ENCODE measurements at places on chromosomes 4 and X.

- DNase-seq, result no peak
Observed at GRCh38 chrX:53456254-53456653, 22.1 kb upstream of the HSD17B10 start.

GRCh38 chrX:95949588-95949987 is 735.1 kb upstream of the DIAPH2 start:
- DNase-seq, result no peak

GRCh38 chr4:2800691-2801596 is 8.1 kb downstream of the SH3BP2 start:
- DNase-seq, result no peak

- no peak for DNase-seq
Observed at GRCh38 chr4:77043507-77044136, 32.2 kb downstream of the CCNI start.

DNA sequence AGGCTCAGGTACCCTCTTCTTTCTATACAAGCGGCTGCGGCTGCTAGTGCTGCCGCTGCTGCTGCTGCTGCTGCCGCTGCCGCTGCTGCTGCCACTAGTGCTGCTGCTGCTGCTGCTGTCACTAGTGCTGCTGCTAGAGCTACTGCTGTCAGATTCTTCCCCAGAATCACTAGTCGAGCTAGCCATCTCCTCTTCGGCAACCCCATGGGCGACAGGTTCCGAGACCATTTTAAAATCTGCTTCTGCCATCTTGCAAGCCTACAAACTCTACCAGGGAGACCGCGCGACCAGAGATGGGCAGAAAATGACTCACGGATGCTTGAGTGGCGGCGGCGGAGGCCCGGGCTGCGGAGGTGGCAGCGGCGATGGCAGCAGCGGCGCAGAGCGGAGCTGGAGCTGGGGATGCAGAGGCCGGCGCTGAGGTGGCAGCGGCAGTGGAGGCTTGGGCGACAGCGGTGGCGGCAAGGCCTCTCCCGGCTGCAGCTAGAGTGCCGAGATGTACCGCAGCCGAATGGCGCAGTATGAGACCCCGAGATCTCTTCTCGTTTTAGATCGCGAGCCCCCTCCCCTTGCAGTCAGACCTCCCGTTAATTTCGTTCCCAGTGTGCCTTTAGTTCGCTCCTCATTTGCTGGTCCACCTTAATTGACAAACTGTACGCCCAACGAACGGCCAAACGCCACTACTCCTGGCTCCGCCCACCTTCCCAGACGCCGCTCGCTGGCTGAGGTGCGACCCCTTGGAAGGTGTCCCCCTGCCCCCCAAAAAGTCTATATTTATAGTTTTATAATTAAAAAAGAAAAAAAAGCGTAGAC is at the start of gene NAP1L3:
TSS of gene NAP1L3 (minus strand) at position 523 of the 813 bp plus-strand sequence. CDS start at position 249, 274 bp downstream.
- peak; percentile 24 for DNase-seq

DNA sequence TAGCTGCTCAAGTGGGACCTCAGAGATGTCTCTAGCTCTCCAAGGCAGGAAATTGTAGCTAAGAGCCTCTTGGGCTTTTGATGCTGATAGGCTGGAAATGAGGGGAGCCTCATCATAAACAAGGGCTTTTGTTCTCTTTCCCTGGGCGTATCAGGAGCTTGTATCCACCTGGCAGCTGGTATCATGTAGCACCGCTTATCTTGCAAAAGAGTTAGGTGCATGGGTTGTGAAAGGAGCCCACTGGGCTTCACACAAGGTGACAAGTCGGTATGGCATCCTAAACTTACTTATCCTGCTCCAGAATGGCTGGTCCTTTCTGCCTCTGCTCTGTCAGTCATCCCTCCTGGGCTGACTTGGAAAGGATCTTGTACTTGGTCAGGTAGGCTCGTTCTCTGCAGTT is 565.8 kb downstream of the GRXCR1 start:
- no peak for DNase-seq

All from activated CD8-positive, alpha-beta memory T cell treated with anti-CD3 and anti-CD28 coated beads for 4 hours (primary cell).